ENCODE measurements at places on chromosomes 16 and 17.

GRCh38 chr17:69608808-69609472, 194.4 kb downstream of the MAP2K6 start:
- DNase-seq: no peak

DNA sequence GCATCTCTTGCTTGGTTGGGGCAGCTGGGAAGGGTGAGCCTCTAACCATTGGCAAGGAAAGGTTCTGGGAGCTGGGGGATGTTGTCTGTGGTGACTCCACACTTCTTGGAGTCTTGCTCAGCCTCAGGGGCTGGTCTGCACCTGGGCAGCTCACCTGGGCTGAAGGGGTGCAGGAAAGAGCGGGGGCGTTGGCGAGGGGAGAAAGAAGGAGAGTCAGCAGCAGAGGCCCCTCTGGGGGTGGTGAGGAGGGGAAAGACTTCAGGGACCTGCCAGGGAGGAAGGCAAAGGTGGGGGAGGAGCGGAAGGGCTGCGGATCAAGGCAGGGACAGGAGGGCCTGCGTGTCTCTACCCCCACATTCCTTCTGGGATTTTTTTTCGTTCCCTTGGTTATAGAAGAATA, 47.7 kb downstream of the CCDC42 start:
- DNase-seq: no peak

GRCh38 chr16:57348327-57348726, 10.3 kb upstream of the CCL22 start:
- no peak for DNase-seq

- DNase-seq: no peak
These were observed 17.1 kb downstream of the PMP22 start for GRCh38 chr17:15247891-15248529.

- DNase-seq: no peak
These were observed at the start of gene MT1M for GRCh38 chr16:56632156-56632847. Gene MT1M (plus strand): TSS chr16:56632659. CDS start chr16:56632732, 73 bp downstream.

- DNase-seq: no peak
These were observed 61.0 kb downstream of the TNRC6C start for GRCh38 chr17:78019367-78019975.

Data from HuH-7 (cell line).